ENCODE measurements at places on chromosomes 6 and 20. TPM values are rescaled to one million over a fixed set of nuclear protein-coding genes. Genes with fewer than 3 reads are reported as not detected.

- DNase-seq: no peak
Observed at GRCh38 chr6:89830170-89830809, 610 bp downstream of the CASP8AP2 start.

DNA sequence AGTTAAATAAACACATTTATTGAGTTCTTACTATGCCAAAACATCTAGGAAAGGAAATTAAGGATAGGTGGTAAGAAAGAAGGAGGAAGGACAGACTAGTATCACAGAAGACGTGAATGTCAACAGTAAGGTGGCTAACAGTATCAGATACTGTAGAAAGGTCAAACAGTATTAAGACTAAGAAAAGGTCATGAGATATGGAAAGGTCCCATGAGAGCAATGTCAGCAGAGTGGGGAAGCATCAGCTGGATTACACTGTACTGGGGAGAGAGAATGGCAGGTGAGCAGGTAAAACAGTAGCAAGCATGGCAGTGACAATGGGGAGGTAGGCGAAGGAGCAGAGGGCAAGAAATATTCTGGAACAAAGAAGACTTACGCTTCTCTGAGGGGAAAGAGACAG, 18.0 kb downstream of the GLO1 start:
- no peak for DNase-seq

RBPJL gene
- total RNA-seq: not detected

ENPP1 gene
- 13.6 TPM for total RNA-seq

- DNase-seq: no peak
Observed at GRCh38 chr6:127032971-127033370, 85.5 kb upstream of the RSPO3 start.

DNA sequence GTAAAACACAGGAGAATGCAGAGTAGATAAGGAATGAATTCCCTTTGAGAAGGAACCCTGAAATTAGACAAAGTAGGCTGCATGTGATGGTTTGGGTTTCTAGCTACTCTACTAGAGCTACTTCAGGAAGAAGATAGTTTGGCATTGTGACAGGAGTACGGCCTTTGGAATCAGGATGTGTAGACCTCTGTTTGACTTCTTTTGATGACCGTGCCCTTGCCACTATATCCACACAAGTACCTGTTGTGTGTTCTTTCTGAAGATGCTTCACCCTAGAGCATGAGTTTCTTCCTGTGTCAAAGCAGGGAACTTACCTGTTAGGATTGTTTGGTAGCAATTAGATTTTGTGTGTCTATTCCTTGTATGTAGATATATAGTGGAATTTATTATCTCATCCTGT, 41.7 kb downstream of the CD2AP start:
- DNase-seq: no peak

GRCh38 chr6:167979436-167980139, 17.9 kb upstream of the KIF25 start:
- DNase-seq: no peak

- no peak for DNase-seq
Observed at GRCh38 chr6:145784683-145785082, 29.9 kb downstream of the FBXO30 start.

GRCh38 chr6:30724906-30725667, 4.9 kb downstream of the TUBB start:
- peak; percentile 12 for DNase-seq

DNA sequence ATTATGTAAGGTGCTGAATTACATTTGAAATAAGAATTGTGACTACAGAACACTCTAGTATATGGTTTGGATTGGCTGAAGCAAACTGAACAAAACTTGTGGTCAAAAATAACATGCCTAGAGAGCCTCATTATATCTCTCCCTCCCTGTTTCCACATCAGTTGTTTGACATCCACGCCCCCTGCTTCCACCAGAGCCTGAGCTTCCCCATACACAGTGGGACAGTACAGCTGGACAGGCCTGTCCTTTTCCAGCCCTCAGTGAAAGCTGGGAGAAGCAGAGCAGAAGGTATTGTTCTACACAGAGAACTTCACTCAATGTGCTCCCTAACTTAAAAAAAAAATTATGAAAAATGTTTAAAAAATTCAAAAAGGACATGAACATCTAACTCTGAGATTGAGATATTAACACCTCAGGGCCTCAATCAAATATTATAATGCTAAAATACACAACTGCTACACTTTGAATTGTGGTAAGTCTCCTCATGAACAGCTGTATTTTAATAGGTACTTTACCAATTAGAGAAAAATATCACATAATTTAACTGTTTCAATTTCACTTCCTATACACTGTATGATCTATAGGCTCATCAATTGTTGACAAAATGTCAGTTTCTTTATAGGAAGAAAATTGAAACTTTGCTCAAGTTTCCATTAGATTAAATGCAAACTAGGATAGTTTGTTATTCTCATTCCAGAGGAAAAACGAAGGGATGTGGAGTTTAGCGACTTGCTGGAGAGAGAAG, 44.9 kb upstream of the SCML4 start:
- DNase-seq: no peak

DNA sequence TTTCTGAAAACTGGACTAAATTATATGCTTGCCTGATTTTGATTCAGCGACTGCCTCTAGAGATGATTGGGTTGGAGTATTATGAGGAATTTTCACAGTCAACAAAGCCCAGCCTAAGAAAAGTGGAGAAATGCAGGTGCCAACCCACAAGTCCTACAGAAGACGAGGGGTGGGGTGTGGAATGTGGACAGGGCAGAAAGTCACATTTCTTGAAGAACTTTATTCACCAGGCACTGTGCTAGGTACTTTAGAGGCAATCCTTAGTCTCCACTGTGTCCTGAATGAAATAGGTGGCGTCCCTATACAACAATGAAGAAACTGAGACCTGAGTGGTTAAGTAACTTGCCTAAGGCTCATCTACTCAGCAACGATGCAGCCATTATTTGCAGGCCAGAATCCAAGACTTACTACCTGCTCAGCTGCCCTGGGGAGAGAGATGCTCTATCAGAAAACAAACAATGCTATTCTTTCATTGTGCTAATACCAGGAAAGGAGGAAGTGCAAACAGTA, 106.3 kb downstream of the RNF144B start:
- no peak for DNase-seq

SLC17A1 gene
- not detected for total RNA-seq

- no peak for DNase-seq
Observed at GRCh38 chr20:13338097-13338661, 117.1 kb downstream of the ISM1 start.

DNA sequence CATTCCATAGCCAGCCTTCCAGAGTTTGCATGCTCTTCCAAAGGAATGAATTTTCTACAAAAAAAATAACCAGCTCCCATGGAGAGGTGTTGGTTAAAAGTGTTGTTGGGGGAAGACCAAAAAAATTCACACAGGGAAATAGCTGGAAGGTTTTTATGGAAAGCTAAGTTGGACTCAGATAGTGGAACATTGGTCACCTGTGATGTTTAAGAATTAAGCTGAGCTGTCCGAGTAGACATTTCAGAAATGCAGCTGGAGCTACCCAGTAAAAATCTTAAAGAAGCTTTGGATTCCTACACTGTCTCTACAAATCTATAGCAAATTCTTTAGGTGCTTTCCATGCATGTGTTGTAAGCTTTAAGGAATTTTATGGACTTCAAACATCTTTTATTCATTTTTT, 155.5 kb downstream of the THBS2 start:
- DNase-seq: no peak

SLC26A8 gene
- total RNA-seq: 0.24 TPM

- no peak for DNase-seq
Observed at GRCh38 chr6:49531774-49532569, 18.5 kb upstream of the C6orf141 start.

GRCh38 chr20:32706486-32706885, 32.7 kb upstream of the C20orf203 start:
- DNase-seq: no peak

MAS1 gene
- total RNA-seq: 0.29 TPM

- DNase-seq: no peak
Observed at GRCh38 chr6:133964052-133964451, 11.0 kb downstream of the TBPL1 start.

GRCh38 chr6:72864799-72865198, 242.9 kb downstream of the KCNQ5 start:
- no peak for DNase-seq

GRCh38 chr6:164087211-164087610, 672.7 kb downstream of the QKI start:
- no peak for DNase-seq

Data from posterior vena cava (tissue), 2 donors.